Tibial nerve (tissue), 4 donors: ENCODE measurements at places on chromosomes 6 and 20. TPM values are rescaled to one million over a fixed set of nuclear protein-coding genes. Genes with fewer than 3 reads are reported as not detected.

DNA sequence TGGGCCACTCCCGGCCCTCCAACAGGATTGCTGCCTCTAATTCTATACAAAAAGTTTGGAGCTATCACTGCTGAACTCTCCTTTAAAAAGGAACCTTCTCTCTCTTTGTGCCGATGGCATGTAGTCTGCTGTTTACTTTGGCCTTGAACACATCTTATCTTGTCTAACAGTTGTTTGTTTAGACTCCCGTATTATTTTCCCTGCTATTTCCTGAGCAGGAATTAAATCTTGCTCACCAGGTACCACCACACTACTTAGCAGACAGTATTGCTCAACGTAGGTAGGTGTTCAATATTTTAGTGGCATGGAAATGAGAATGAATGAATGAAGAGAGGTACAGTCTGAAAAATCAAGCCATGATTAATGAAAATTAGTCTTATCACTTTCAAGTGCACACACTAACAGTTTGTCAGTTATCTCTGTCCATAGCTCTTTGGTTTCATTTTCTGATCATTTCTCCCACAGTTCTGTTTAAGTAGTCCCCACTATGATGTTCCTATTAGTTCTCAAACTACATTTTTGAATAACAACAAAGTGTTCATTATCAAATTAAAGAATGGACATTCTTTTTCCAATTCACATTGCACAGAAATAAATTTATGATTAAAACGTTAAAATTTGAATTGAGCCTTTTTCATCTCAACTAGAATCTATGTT is 6.8 kb upstream of the HEY2 start:
- DNase-seq = no peak

DNA sequence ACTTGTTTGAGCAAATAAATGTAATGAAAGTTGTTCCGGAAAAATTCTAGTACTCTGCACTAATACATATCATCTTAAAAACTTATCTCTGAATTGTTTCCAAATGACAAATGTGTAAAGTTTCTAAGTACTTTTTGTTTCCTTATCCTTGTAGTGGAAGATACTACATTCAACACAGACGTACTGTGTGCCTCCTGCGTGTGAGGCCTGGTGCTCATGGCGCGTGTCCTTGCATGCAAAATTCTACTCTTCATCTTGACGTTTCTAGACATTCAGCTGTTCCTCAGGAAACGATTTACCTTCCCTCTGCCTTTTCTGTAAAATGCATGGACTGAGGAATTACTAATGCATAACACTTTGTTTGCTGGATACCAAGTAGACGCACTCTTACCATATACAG is 11.5 kb downstream of the DLL1 start:
- DNase-seq = no peak

CGA gene
- total RNA-seq = not detected

FAM83B gene
- total RNA-seq = not detected

GRCh38 chr6:161850562-161850961 is 576.7 kb upstream of the AGPAT4 start:
- no peak for DNase-seq

GRCh38 chr6:83884523-83884922 is 25.0 kb downstream of the CYB5R4 start:
- no peak for DNase-seq

DNA sequence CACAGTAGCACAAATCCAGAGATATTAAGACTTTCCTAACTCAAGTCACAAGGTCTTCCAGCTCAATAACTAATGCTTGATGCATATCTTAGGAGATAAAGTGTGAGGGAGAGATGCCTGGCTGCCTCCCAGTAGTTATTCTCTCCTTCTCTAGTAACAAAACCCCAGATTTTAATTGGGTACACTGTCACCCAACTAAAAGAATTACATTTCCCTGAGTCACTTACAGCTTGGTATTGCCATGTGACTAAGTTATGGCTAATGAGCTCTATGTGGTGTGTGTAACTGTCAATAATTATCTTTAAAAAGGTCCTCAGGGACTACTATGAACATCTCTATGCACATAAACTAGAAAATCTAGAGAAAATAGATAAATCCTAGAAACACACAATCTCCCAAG is 32.0 kb downstream of the KIF6 start:
- no peak for DNase-seq

- no peak for DNase-seq
Observed at GRCh38 chr20:32227306-32227705, 19.6 kb downstream of the POFUT1 start.

GRCh38 chr6:7138921-7139358 is 31.2 kb downstream of the RREB1 start:
- no peak for DNase-seq

DNA sequence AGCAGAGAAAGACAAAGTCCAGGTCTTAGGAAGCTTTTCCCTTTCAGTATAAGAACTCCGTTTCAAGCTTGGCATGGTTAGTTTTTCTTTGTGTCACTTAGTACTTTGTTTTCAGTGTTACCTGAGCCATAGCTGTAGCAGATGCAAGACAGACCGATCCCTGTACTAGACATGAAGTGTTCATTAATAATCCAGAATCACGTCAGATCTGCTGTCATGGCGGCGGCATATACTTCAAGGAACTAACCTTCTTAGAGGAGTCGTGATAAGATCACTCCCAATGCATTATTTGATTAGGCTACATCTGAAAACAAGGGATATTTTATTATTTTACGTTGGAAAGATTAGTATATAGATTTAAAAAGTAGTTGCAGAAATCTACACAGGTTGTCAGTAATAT is 83.9 kb downstream of the AFDN start:
- no peak for DNase-seq

L3MBTL3 gene
- 12.3 TPM for total RNA-seq

DNA sequence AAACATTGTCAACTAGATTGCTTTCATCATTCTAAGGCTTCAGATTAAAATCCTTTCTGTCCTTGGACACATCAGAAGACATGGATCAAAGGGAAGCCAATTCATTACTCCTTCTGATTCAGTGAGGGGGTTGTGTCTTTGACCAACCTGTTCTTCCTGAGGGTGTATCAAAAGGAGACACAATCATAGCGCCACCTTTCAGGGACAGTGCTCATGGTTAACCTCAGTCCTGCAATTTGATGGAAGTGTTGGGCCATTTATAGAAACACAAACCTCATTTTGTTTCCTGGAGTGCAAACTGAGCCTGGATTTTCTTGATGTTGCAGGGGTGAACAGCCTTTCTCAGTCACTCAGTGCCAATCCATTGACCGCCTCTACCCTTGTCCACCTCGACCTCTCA is 163.9 kb upstream of the SCGN start:
- no peak for DNase-seq

GRCh38 chr6:51182827-51183226 is 364.2 kb downstream of the TFAP2B start:
- DNase-seq = no peak

DNA sequence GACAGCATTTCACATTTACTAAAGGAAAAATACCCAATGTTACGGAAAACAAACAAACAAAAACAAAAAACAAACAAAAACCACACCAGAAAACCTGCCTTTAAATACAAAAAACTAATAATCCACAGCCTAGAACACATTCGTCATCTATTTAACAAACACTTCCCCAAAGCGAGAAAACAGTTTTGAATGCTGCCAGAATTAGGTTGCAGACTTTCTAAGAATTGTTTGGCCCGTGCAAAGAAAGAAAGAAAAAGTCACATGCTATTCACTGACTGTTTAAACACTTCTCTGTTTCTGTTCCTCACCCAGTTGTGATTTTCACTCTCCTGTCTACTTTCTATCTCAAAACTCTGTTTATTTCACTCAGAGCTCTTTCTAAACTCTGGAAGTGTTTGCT is 52.5 kb downstream of the BCAS1 start:
- no peak for DNase-seq

DNA sequence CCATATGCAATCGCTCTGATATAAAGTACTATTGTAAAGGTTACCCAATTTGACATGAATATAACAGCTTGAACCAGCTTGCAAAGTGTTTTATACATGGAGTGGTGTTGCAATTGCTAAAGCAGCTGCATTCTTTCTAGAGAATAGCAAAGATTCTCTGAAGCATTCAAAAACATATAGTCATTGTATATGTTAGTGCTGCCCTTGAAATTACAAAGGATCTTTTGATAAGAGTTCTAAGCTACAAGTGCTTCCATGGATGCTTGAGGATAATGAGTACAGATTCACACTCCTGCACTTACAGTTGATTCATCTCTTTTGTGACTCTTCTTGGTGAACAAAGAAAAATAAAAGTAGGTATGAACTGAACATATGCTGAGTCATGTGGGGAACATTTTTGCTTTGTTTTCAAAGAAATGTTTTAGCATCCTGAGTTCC is 175.7 kb downstream of the ALDH8A1 start:
- no peak for DNase-seq

TRIM15 gene
- total RNA-seq = not detected

POM121L2 gene
- not detected for total RNA-seq

DNA sequence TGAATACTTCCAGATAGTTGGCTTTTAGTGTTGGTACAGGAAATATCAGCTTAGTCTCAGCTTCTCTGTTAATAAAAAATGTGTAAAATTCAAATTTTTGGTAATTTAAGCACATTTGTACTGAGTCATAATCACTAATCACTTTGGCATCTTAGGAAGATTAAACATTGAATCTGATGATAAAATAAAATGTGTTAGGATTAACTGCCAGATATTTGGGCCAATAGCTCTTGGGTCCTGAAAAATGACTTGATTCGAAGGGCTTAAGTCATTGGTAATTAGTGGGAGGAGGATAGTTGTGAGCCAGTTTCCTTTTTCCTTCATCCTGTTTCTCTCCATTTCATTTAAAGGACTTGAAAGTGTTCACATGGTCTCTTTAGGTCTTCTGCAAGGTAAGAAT is 426.1 kb downstream of the RFPL4B start:
- no peak for DNase-seq

DNA sequence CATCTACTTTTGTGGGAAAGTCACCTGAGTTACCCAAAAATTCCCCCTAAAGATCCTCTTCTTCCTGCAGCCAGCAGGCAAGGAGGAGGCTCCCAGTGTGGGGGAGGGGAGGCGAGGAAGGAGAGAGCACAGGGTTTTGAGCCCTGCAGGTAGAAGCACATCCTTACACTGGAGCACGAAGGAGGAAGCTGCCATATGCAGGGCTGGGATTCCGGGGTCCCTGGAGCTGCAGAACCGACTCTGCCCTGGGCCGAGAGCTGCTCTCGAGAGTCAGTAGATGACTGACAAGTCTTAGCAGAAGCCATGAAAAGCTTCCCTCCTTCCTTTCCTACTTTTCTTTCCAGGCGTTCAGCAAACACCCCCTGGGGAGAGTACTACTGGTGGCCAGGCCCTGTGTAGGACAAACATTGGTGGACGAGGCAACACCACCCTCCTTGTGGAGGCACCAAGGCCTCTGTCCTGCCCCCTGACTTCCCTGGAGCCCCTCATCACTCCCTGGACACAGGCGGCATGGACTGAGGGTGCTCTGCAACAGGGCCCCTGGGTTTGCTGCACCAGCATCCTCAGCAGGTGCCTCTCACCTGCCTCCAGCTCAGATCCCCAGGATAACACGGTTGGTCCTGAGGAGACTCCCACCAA is 211.7 kb upstream of the CST7 start:
- DNase-seq = peak; percentile 2

- no peak for DNase-seq
Observed at GRCh38 chr6:36577301-36577700, 16.9 kb upstream of the SRSF3 start.

DNA sequence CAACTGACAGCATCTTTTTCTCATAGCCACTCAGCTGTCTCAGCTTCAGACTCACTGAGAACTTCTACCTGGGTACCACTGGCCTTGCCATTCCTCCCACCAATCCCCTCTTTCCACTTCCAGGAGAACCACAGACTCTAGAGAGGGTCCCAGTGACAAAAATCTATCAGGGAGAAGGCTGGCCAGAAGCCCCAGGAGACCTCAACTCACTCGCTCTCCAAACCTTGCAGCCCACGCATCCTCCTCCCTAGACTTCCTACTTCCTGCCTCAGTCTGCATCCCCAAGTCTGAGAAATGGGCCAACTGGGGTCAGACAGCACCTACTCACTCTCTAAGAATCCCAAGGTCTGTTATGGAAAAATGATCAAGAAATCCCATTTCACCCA is 1.2 kb downstream of the TMEM239 start:
- no peak for DNase-seq

DNA sequence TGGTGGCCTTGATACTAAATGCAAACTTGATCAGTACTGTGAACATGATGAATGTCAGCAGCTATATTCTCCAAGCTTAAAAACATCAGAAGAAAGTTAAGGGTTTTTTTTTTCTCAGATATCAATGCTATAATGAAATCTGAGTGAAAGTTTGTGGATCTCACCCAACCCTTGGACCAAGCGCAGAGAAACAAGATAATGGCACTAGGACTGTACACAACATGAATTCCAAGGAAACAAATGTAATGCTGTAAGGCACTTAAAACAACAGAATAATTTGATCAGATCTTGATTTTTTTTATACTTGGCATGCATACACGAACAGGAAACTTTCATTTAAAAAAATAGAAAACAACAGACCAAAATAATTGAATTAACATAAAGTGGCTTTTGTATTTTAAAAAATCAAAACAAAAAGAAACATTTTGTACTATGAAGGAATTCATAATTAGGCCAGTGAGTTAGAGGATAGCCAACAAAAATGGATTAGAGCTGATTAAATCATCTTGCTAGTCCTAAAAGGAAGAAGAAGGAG is 1154.0 kb upstream of the EYS start:
- DNase-seq = no peak

HMGN3 gene
- total RNA-seq = 98.8 TPM

HCK gene
- 47.4 TPM for total RNA-seq

MCCD1 gene
- total RNA-seq = not detected

NMBR gene
- not detected for total RNA-seq

ACTR5 gene
- total RNA-seq = 18.6 TPM

- DNase-seq = no peak
Observed at GRCh38 chr6:89566008-89566800, 72.3 kb downstream of the LYRM2 start.

- no peak for DNase-seq
Observed at GRCh38 chr6:47238456-47238995, 71.2 kb downstream of the TNFRSF21 start.
